CD4-positive, alpha-beta T cell treated with Interleukin-21 for 1 hour (primary cell): ENCODE measurements at places on chromosomes 4 and X.

GRCh38 chr4:145494666-145495270 lies 13.1 kb downstream of the SMAD1 start:
- DNase-seq, result no peak

- no peak for DNase-seq
These were observed 27.9 kb upstream of the NAF1 start for GRCh38 chr4:163194593-163194992.

DNA sequence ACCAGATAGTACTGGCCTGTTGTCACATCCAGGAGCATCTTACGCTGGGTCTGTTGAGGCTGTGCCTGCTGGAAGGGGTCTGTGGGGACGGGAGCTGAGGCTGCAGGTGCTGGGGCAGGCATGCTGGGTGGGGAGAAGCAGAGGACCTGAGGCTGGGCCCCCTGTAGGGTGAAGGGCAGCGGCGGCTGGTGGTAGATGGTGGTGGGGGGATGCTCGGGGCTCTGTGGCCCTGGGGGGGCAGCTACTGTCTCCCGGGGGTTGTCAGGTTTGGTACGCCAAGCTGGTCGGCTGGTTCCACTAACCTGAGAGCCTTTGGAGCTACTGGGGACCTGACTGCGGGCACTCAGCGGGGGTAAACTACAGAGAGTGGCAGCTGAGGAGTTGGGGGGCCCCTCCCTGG lies 7.8 kb downstream of the C4orf54 start:
- no peak for DNase-seq

- DNase-seq, result no peak
These were observed 29.0 kb downstream of the VCX3A start for GRCh38 chrX:6505960-6506359.

DNA sequence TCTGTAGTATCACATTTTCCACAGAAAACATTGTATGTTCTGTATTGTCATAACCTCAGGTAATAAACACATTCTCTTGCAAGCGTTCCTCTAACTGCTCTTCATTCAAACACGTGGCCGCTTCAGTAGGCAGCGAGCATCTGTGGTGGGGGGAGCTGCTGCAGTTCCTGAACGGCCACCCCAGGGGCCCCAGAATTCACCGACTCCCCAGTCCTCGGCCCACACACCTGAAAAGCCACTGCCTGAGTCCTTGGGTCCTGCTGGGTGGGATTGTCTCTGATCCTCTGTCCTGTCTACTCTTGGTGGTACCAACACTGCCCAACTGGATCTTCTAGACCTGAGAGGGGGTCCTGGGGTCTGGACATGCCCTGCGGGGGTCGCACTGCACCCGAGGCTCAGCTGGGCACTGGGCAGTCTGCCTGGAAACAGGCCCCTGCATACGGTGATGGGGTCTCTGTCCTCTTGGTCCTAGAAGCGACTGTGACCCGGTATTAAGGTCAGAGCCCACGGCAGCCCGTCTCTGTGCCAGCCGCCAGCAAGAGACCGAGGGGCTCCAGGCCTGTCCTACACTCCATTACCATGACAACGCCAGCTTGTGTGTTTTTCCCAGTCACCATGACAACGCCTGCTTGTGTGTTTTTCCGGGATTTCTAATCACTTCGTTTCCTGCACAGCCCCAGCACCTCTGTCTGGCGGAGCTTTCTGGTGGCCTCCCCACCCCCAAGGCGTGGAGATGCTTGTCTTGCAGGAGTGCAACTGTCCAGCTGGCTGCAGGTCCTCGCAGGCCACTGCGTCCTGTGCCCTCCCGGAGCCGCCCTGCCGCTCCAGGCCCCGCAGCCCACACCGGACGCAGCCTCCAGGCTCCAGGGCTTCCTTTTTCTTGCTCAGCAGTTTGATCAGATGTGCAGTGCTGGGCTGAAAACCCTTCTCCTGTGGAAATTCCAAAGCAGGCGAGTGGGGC lies 16.0 kb downstream of the CTBP1 start:
- DNase-seq, result no peak

- DNase-seq, result no peak
These were observed 162.6 kb upstream of the INTU start for GRCh38 chr4:127469959-127470809.

DNA sequence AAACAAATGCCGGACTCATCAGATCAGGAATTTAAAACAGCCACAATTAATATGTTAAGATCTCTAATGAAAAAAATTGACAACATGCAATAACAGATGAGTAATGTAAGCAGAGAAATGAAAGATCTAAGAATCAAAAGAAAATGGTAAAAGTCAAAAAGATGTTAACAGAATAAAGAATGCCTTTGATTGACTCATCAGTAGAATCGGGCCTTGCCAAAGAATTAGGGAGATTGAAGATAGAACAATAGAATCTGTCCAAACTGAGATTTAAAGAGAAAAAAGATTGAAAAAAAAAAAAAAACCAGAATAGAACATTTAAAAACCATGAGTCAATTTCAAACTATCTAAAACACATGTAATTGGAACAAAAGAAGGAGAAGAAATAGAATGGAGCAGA lies 25.9 kb upstream of the GUCY1A1 start:
- no peak for DNase-seq
